ENCODE measurements at places on chromosomes 3 and 15.

DNA sequence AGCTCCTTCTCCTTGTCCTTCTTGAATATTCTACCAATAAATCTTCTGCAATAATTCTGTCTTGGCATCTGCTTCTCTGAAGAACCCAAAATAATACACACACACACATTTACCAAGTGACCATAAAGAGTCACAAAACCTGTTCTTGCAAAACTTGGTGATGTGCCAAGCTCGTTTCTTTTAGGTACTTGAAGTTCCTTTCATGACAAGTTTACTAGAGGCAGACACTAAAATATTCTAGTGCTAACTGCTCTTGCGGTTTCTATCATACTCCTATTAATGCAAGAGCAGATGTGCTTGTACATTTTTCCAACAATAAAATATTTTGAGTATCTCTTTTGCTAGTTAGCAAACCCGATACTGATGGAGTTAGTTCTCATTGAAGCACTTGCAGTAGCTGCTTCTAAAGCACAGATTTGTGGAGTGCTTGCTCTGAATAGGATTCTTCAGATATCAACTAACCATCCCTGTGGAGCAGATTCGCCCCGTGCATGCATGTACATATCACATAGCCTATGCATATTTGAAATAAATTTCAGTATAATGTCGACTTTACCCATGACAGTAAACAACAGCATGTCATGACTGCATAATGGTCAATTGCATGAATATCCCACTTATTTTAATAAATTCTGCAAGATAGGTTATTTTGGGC, 23.2 kb downstream of the HHLA2 start:
- no peak for DNase-seq

GRCh38 chr3:104909721-104910120, 457.0 kb upstream of the ALCAM start:
- no peak for DNase-seq

- no peak for DNase-seq
Observed at GRCh38 chr3:20056725-20057611, 16.7 kb downstream of the KAT2B start.

DNA sequence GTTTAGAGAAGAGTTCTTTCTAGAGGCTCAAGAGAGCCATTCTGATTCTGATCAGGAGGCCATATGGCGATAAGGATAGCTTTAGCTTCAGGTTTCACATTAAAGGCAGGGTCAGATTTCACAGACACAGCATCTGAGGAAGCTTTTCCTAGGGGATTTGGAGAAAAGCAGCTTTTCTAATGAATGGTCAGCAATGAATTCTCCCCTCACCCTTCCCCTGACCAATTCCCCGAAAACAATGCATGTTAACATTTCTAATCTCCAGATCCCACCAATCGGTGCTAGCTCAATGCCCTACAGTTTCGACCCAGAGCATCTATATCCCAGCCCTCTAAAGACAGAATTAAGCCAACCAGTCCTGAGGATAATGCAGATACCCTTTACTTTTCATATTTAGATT, 9.8 kb downstream of the AGBL1 start:
- DNase-seq, result no peak

- no peak for DNase-seq
Observed at GRCh38 chr15:76844096-76844495, 61.0 kb downstream of the SCAPER start.

DNA sequence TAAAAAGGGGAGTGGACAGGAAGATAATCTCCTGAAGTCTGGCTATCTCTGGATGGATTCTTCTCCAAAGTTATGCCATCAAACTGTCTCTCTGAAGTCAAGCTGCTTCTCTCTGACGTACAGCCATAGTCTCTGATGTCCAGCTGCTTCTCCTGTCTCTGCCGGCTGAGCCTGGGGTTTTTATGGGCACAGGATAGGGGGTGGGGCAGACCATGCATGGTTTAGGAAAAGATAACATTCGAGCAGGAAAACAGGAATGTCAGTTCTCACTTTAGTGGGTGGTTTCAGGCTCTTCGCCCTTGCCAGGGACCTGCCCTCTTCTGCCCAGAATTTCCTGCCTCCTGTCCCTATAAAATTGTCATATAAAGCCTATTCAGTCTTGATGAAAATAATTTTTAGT, 110.9 kb upstream of the ROBO1 start:
- no peak for DNase-seq

GRCh38 chr15:101307048-101307896, 12.2 kb upstream of the SNRPA1 start:
- DNase-seq, result no peak

DNA sequence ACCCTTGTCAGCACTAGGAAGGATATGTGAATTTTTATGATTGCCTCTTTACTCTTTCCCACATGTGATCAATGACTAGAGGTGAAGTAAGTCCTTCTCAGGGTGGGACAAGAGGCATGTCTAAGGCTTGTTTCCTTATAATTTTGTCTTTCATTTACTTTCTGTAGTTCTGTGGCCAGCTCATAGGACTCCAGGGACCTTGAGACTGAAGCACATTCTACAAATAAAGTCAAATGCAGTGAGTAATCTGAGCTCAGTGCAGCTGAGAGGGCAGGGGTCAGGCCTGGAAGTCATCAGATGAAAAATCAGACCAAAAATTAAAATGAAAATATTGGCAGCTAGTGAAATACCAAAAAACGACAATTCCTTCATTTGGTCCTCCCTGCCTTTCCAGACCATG, 424.7 kb upstream of the THBS1 start:
- no peak for DNase-seq

DNA sequence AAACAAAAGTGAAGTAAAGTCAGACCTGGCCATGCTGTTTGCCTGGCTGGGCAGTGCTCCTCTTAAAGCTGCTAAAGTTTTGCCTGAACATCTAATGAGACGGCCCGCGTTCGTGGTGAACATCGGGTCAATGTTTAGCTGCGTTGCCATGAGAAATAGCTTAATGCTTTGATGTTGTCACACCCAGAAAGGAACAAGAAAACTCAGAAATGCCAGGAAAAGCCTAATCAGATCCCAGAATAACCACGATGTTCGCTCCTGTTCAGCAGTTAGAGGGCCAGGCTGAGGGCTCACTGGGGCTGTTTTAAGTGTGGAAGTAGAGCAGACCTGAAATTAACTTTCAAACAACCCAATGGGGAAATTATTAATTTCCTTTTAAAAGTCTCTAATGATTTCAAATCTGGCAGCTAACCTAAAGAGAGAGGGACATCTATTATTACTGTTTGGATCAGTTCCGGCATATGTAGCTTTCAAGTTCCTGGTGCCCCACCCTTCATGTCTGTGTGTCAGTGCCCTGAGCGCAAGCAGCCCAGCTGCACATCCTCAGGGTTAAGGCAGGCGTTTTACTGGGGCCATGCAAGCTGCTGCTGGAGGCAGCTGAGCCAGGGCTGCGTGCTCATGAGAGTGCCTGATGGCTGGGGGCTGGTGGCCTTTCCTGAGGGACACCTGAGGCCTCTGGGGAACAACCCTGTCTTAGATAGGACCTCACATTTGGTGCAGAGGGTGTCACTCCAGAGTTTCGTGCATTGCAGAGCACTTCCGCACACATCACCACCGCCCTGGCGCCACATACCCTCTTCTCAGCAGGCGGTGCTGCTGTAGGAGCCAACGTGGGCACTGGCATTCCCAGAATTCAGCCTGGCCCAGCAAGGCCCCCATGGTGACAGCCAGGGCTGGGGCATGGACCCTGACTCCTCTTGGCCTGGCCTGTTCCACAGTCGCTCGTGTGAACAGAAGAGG, 76.6 kb downstream of the LRRK1 start:
- DNase-seq, result no peak

DNA sequence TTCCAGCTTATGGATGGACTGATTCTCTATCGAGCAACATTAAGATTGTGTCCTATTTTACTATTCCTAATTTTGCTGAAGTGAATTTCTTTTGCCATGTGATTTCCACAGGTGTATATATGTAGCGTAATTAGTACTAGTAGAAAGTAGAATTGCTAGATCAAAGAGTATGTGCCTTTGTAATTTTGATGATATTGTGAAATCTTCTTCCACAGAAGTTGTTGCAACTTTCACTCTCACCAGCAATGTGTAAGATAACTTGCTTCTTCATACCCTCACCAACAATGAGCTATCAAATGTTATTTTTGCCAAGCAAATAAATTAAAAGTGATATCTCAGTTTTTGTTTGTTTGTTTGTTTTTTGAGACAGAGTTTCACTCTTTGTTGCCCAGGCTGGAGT, 5.4 kb downstream of the PGBD4 start:
- no peak for DNase-seq

GRCh38 chr3:10363935-10364334, 43.0 kb upstream of the SEC13 start:
- DNase-seq, result no peak

DNA sequence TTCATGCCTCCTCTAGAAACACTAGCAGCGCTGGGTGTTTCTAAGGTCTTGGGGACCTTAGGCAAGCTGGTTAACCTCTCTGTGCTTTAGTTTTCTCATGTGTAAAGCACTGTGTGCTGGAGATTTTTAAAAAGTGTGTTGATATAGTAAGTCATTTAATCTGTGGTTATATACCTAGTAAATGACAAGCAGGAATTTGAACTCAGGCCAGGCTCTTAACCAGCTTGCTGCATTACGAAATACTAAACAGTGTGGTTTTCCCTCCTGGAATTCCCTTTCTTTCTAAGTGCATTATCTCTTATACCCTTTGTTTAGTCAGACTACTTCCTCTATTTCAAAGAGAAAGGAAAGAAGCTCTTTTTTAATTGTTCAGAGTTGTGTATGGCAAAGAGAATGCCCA, 26.5 kb downstream of the NEO1 start:
- DNase-seq, result no peak

- no peak for DNase-seq
Observed at GRCh38 chr3:141237701-141238521, 6.3 kb downstream of the PXYLP1 start.

GRCh38 chr3:138148503-138148902, 16.3 kb upstream of the A4GNT start:
- no peak for DNase-seq

GRCh38 chr15:63089260-63090043, 32.2 kb upstream of the LACTB start:
- DNase-seq, result no peak

- DNase-seq, result no peak
Observed at GRCh38 chr3:104521606-104522336, 844.9 kb upstream of the ALCAM start.

DNA sequence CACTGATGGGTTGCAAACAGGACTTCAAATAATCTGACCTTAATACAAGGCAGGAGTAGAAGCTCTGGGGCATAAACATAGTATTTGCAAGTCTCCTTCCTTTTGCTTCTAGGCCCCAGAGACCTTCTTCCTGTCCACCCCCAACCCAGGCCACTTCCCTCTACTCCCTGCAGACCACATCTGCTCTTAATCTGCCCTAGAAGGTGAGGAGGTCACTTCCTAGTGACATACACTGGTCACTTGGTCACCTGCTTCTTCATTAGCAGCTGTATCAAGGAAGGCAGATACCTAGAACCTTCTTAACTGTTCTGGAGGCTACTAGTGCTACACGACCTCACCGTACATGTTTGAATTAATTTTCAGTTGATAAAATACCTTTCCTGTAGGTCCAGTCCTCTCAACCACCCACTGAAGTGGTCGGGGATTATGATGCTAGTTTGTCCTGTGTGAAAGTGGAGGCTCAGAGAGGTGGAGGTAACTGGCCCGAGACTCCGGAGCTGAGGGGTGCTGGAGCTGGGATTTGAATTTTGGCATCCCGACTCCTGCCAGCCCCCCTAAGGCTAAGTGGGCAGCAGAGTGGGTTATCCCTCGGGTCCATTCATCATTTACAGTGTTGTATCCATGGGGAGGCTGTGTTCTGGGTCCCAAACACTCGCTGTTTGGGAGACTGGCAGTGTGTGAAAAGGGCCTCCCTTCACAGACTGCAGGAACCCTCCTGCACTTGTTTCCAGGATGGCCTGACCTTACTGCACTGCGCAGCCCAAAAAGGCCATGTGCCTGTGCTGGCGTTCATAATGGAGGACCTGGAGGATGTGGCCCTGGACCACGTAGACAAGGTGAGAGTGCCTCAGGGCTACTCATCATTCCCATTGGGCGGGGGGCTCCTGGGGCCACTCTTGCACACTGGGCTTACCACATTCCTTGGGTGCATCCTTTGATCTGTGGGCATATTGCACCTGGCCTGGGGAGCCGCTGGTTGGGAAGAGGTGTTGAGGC, 13.9 kb downstream of the ANKDD1A start:
- DNase-seq, result no peak

DNA sequence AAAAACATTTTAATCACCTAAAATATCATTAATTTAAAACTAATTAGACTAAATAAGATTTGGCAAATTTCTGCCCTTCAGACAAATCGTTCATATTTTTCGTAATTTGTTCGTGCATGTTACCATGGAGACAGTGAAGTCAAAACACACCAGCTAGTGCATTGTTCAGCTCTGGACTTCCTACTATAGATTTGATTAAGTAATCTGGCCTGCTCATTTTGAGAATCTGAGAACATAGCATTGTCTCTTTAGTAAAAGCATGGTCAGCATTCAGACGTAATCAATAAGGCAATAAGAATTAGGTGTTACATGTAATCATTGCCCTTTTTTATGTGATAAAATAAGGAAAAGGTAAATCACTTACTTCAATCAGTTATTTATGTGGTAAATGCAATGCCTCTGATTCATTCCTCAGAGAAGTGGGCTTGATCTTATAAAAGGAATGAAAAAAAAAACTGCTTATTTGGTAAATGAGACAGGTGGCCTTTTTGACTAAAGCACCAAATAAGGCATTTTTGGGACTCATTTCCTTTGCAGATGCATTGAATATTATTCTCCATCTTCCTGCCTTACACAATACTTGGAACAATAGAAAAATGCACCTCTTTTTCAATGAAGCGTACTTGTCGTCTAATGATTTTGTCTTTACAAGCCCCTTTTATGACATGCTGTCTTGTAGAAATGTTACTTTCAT, 84.5 kb upstream of the FNDC3B start:
- no peak for DNase-seq

GRCh38 chr3:66816090-66816761, 181.9 kb upstream of the KBTBD8 start:
- DNase-seq, result no peak

DNA sequence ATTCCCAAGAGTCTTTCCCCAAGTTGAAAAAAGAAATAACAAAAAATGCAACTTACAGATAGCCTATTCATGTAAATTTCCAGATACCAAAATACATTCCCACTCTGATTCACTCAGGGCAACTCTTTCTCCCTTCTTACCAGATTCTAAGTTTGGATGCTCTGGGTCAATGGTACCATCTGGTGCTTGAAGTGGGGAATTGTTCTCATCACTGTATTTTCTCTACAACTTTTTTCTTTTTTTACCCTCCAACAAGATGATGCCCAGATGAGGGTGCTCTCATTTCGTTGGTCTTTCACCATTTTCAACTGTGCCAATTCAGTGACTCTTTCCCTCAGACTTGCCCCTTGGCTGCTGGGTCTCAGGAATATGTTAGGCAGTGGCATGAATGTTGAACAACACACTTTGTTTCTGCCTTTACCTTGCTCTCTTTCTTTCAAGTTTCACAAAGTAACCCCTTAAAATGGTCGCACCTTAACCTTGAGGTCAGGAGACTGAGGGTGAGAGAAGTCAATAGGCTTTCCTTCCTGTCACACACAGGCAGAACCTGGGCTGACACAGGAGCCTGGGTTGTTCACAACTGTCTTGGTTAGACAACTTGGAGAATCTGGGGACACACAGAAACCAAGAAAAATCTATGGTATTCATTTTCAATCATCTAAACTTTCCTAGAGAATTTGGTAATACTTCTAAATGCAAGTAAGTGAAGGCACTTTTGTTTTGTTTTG, 330.7 kb upstream of the SLCO3A1 start:
- DNase-seq, result no peak

Data from stimulated activated CD8-positive, alpha-beta memory T cell treated with anti-CD3 and anti-CD28 coated beads, Interleukin-4, amount 100 ng/mL, for 4 hours (primary cell).